ENCODE measurements at places on chromosomes 4 and X.

- DNase-seq, result no peak
Observed at GRCh38 chr4:145271194-145271593, 90.8 kb upstream of the OTUD4 start.

- no peak for DNase-seq
Observed at GRCh38 chr4:184074677-184075388, 142.8 kb downstream of the ENPP6 start.

GRCh38 chr4:163701916-163702315 lies 207.4 kb downstream of the TMA16 start:
- DNase-seq, result peak; percentile 51

- DNase-seq, result no peak
Observed at GRCh38 chrX:47808904-47809788, 27.6 kb upstream of the ZNF81 start.

DNA sequence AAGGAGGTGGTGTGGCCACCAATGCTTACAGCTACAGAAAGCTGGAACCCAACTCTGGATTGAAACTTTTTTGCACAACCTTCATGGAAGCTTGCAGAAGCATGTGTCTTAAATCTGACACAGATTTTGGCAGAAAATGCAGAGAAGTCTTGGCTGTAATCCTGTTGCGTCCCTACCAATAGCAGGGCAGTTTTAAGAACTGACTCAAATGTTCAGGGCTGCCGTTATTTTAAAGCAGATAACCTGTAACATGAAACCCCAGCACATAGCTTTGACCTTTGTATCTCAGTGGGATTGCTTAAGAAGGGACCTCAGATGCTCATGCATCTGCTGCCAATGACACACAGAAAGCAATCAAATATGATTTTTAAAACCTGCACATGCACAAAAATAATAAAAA lies at the start of gene VEGFD:
Gene VEGFD (minus strand): TSS at position 110 of the 400 bp plus-strand sequence. CDS start 467 bp downstream, outside the sequence.
- DNase-seq, result no peak

DNA sequence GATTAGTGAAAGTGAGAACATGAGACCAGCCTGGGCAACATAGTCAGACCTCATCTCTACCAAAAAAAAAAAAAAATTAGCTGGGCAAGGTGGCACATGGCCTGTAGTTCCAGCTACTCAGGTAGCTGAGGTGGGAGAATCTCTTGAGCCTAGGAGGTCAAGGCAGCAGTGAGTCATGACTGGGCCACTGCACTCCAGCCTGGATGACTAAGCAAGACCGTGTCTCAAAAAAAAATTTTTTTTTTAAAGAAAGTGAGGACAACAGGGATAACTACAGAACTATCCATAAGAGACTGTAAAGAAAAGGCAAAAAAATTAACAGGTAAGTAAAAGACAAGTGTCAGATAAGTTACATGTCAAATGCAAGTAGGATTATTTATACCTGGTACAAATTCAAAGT lies 13.5 kb upstream of the SPP1 start:
- no peak for DNase-seq

DNA sequence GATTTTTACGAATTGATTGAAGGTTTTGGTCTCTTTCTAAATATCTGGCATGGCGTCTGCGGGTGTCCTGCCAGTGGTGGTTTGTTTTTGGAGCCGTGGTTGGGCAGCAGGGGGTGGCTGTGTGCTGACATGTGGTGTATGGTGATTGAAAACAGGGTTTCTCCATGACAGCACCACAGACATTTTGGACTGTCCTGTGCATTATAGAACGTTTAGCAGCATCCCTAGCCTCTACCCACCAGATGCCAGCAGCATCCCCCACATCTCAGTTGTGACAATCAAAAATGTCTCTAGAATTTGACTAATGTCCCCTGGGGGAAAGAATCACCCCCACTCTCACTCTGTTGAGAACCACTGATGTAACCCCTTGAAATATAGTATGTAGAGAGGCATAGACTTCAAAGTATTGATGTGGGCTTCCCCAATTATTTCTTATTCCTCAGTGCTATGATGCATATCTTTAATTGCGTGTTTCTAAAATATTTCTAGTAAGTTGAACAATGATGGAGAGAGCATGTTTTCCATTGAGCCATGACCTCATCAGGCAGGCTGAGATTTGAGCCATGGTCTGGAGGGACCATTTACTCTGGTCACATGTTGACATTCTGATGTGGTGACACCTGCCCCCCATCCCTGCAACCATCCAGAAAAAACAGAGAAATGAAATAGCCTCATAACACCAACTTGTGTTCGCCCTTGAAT lies 77.4 kb upstream of the MID1 start:
- no peak for DNase-seq

DNA sequence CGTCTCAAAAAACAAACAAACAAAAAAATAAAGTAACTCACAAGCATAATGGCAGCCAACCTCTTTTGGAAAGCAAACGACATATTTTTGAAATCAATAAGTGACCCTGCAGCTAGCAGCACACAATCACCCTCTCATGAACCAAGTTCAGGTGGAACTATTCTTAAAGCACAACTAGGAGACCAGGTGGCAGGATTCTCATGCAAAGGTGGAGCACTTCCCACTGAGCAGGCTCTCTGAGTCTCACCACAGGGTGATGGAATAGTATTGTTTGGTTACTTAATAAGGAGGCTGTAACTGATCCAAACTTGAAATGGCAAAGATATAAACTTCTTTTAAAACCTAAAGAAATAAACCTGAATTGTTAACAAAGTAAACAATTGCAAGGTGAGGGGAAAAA lies 1293.1 kb downstream of the PCDH19 start:
- DNase-seq, result no peak

GRCh38 chr4:77079281-77079680 lies 3.5 kb upstream of the CCNI start:
- no peak for DNase-seq

DNA sequence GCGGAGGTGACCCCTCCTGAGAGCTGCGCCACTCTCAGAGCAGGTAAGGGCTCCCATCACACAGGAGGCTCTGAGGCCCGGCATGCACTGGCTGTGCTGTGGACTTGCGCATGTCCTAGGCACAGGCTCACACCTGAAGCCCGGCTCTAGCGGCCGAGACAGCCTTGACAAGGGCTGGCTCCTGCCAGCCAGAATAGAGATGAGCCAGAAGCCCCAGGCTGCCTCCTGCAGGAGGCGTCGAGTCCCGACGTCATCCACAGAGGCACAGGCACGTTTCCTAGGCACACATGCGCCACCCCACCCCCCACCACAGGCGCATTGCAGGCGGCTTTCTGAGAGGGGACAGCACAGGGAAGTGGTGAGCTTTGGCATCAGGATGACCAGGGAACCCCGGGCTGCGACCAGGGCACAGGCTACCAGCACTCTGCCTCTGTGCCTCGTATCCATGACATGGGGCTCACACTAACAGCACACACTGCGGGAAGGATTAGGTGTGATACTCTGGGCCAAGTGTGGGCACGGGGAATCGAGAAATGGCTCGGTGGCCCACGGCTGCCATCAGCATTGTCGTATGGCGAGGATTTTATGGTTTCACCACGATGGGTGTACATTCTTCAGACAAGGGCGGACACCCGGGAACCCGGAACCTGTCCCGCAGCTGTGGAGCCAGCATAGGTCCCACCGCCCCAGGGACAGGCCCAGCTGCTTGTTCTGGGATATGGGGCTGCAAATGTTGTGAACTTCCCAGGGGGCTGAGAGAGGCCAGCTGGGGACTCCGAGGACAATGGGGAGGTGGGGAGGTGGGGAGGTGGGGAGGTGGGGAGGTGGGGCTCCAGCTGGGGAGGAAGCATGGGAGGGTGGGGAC lies 90.7 kb upstream of the ADRA2C start:
- no peak for DNase-seq

DNA sequence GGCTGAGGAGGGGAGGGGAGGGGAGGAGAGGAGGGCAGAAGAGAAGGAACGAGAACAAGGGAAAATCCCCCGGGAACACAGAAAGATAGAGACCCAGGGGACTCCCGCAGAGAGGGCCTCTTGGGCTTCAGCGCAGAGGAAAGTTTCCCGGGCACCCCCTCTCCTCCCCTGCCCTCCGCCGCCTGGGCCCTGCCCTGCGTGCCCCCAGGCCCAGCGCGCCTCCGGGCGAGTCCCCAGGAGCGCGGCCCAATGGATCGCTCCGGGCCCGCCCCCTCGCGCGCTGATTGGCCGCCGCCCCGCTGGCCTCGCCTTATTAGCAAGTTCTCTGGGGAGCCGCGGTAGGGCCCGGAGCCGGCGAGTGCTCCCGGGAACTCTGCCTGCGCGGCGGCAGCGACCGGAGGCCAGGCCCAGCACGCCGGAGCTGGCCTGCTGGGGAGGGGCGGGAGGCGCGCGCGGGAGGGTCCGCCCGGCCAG lies at the start of gene MSX1:
Gene MSX1 (plus strand): TSS at position 341 of the 474 bp plus-strand sequence. CDS start 235 bp downstream, outside the sequence.
- DNase-seq, result no peak

GRCh38 chrX:17525762-17526555 lies 151.0 kb downstream of the NHS start:
- no peak for DNase-seq

- DNase-seq, result no peak
Observed at GRCh38 chrX:106606571-106606970, 5.2 kb upstream of the RADX start.

DNA sequence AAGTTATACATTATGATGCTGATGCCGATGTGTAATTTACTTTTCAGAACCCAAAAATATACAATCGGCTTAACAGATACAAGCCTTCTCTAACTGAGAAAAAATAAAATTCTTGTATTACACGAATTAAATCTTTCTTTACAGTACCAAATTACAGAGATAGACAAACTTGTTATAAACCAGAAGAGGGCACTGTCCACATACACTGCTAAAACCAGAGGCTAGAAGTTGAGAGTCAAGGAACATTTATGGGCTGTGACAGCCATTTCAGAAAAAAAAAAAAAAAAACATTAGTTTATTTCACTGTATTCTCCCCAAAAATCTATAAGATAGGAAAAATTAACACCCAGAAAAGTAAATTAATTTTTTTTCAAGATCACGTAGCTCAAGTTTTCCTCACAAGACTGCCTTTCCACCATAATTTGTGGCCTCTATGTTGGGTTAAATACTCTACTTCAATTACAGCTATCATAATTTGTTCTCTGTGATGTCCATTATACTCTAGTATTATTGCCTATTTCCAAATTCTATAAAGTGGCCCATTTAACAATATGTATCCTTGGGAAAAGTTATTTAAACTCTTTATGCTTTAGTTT lies 12.0 kb downstream of the EREG start:
- DNase-seq, result peak; percentile 55

GRCh38 chr4:154490234-154490582 lies 1.4 kb downstream of the DCHS2 start:
- DNase-seq, result no peak

- DNase-seq, result no peak
Observed at GRCh38 chrX:11566789-11567188, 98.9 kb downstream of the ARHGAP6 start.

DNA sequence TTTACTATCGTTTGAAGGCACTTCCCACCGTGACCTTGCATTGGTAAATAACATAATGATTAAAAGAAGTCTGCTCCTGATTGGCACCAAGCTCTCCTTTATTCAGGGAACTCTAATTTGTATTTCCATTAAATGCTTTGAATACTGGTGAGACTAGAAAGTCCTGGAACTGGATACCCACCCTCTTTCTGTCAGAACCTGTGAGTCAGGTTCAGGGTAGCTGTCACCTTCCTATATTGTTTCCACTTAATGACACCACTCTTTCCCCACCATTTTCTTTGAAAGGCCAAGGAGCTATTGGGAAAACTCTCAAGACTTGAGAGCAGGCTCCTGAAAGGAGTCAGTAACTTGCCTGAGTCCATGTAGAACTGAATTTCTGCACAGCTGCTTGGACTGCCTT lies 55.9 kb upstream of the RASSF6 start:
- no peak for DNase-seq

DNA sequence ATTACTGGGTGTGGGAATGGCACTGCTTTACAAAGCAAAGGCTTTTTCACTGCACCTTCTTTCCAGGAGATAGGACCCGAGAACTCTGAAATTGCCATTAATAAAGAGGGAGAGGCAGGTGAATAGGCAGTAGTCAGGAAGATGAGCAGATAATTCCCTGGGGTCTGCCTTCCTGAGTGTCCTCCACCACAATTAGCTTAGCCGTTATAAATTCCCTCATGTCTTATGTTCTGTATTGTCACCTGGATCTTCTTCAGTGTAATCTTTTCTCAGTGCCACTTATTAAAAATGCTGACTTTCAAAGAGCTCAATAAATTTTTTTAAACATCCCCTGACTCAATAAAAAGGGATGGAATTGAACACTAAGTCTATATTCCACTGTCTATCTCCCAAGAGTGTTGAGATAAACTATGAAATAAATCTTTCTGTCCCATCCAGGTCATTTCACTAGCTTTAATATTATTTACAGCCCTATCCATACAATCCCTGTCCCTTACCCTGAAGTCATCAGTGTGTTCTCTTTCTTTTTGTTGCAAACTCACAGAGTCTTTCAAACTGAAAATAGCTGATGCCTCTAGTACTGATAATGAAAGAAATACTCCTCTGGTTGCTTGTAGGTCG lies 272.2 kb upstream of the NRK start:
- no peak for DNase-seq

DNA sequence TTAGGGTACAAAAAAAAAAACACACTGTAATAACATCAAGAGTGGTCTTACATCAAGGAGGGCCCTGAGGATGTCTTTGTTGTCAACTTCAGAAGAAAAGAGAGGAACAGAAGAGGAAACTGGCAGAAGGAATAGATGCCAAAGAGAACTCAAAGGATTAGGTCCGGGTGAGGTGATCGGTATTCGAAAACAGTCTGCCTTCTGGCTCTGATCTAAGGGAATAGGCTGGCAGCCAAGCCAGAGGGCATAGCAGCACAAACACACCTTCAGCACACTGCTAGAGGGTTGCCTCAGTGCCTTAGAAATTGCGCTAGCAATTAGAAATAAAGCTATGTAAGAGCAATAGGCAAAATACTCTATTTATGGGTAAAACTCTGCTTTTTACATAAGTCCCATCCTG lies 91.4 kb upstream of the TTC29 start:
- DNase-seq, result no peak

DNA sequence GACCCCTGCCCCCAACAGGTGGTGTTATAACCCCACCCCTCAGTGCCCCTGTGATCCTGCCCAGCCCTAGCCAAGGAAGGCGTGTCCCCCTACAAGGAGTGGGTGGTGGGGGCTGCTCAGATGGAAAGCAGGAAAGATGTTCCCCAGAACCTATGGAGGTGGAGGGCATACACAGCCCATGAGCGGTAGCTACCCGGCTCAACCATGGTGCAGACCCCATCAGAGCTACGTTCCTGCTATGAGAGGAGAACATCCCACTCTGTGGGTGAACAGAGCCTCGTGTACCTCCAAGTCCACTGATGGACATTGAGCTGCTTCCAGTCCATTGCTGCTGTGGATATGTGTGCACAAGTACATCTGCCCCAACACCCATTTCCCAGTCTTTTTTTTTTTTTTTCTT lies 71.1 kb downstream of the SHOX start:
- DNase-seq, result no peak
